ENCODE measurements at places on chromosomes 11 and 22.

DNA sequence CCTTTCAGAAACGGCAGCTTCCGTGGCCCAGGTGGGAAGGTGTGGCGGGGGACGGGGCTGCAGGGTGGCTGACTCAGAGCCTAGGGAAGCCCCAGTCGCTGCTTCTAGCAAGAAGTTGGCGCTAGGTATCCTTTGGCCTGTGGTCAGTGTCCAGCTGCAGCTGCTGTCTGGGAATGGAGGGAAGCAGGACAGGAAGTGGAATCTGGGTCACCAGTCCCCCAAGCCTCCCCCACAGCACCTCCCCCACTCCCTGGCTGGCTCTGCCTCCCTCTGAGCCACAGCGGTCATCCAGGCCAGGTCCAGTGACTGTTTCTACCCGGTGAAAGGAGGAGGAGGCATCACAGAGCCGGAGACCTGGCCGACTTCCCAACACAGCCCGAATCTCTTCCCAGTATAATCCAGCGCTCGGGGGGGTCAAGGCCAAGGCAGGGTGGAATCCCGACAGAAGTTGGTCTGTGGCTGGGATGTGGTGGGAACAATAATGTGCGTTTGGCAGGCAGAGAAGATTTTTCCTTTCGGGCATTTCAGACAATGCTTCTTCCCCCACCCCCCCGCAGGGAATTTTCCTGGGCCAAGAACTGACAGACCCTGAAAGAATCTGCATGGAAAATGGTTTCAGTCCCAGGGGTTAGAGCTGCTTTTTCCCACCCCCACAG, 45.1 kb downstream of the C11orf96 start:
- peak; percentile 40 for DNase-seq

GRCh38 chr11:14974515-14975251, 2.5 kb upstream of the CALCA start:
- peak; percentile 58 for DNase-seq

GRCh38 chr22:26367402-26368245, 61.4 kb upstream of the ASPHD2 start:
- DNase-seq = peak; percentile 28

DNA sequence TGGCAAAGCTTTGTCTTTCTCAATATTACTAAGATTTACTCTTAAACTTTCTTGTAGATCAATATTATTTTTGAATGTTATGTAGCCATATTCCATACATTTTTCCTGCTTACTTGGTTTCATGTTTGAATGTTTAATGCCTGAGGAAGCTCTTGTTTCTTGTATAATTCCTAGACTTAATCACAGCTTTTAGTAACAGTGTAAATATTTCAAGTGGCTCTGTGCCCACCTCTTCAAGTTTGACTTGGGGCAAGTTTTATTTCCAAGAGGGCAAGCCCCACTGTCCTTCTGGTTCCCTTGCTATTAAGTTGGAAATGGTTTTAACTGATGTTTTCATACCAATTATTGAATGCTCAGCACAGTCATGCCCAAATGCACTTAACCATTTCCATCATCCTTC, 1004.1 kb downstream of the OPCML start:
- no peak for DNase-seq

DNA sequence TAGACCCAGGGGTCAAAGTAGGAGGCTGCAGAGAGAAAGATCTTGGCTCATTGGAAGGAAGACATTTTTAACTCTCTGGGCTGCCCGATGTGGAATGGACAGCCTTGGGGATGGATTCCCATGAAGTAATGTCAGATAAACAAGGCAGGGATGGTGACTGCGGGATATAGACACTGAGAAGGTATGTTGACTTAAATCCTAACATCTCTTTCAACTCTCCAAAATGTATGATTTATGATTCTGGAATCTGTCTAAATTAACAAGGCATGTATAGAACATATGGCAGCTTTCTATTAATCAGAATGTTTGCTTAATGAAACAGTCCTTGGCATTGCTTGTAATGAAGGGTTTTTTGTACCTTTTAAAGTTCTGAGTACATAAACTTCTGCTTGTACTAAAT, 56.1 kb upstream of the VSTM5 start:
- no peak for DNase-seq

DNA sequence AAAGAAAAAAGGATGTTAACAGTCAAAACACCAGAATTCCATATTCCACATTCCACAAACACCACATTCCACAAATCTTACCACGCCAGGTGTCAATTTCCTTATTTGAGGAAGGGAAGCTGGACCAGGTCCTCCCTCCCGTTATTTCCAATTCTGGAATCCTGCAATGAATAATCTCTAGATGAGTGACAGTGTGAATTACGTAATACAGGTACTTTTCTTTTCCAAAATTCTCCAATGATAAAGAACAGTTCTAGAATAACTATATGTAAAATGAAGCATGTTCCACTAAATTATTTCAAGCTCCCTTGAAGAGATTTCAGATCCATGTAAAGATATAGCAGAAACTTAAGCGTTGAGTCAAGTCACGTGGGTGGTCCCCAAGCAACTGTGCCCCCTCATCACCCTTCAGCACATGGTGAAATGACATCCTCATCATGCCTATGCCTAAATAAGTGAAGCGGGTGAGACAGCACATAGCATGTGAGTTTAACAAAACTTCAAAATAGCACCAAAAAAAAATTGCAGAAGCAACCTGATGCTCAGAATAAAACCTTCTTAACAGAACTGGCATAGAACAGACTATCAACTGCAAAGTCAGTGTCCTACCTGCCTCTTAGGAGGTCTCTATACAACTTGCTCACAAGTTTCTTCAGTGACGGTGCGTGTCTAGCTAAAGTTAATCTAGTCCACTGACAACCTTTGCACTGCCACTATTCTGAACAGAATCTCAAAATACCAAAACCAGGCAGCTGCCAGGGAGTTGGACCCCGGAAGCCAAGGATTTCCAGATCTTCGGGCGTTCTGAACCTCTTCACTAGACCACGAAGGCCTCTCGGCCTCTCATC, 876 bp downstream of the NFRKB start:
- no peak for DNase-seq

GRCh38 chr11:8959546-8960166, 4.6 kb downstream of the TMEM9B start:
- peak; percentile 53 for DNase-seq

DNA sequence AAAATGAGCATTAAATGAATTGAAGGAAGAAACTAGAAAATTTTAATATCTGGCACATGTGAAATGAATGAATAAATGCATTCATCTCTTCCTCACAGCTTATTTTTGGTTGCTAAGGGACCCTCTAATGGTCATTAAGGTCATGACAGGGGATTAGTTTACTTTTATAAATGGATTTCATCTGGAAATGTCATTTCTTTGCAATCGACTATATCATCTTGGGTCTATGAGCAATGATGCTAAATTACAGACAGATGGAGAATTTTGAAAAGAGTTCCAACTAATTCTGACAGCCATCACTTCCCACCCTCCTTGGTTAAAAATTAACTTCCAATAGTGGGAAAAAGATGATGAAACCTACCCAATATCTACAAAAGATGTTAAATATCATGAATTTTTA, 98.0 kb downstream of the KIF18A start:
- DNase-seq = no peak

DNA sequence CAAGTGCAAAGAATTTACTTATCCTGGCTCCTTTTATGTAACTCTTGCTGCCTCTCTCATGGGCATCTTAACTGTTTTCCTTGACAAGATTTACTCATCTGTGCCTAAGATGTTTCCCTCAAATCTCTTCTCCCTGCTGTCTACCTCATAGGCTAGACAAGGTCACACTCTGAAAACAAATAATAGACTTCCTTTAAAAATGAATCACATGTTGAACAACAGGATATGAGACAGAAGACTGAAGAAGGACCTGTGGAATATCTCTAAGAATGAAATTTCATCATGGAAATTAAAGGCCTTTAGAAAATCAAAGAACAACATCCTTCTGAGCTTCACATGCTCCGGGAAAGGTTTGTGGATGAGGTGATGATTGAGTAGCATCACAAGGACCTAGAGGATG, 6.0 kb upstream of the SCGB2A2 start:
- DNase-seq = no peak

Data from large intestine (tissue), 12 donors.